Muscle of leg (tissue), 16 donors: ENCODE measurements at places on chromosomes 4 and X. TPM values are rescaled to one million over a fixed set of nuclear protein-coding genes. Genes with fewer than 3 reads are reported as not detected.
A peak's percentile ranks its signal among the peaks of the same experiment; 100 is the strongest.

GRCh38 chr4:99166544-99166943, 22.4 kb upstream of the ADH4 start:
- no peaks in the 10 kb centered on the region for H3K36me3 ChIP-seq
- H3K27ac ChIP-seq: no peak overlapping the region
- no peak overlapping the region for H3K4me3 ChIP-seq
- no peaks in the 10 kb centered on the region for H3K27me3 ChIP-seq
- no peaks in the 10 kb centered on the region for H3K4me1 ChIP-seq

AMOT gene
- polyA plus RNA-seq: 20.2 TPM

DNA sequence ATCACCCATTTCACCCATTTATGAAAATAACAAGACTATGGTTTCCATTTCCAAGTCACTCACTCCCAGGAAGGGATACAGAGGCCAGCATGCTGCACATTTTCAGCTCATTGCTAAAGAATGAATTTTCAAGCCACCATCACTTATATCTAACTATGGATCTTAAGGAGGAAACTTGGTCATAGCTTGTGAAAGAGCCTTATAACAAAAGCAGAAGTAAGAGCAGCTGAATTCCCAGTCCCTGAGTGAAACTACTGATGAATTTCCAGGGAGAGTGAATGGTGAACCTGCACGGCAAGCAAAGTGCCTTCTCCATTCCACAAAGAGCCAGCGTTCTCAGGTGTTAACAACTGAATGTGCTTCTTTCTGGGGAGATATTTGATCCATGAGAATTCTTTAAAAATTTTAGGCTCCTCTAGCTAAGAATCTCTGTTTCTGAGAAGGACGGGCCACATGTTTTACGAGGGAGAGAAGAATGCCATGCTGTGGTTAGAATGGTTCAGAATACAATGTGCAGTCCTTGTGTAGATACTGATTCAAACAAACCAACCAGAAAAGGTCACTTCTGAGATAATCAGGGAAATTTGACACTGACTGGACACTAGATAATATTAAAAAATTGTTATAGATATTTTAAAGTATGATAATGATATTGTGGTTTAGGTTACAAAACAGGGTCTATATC, 24.0 kb downstream of the BTC start:
- no peaks in the 10 kb centered on the region for H3K27me3 ChIP-seq
- H3K4me3 ChIP-seq: no peak overlapping the region
- no peak for DNase-seq
- no peaks in the 10 kb centered on the region for H3K4me1 ChIP-seq

DNA sequence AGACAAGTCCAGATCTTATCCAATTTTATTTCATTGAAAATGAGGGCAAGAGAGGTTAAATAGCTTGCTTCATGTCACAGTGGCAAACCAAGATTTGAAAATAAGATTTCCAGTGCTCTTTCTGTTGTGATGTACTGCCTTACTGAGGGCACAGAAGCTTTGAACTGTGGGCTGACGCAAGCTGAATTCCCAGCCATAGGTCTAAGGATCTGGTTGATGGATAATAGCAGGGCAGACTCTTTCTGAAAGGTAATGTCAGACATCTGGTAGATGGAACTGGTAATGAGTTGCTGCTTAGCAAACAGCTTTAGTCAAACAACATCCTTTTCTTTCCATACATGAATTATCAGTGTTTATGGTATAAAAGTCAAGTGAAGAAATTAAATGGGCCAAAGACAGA, 193.9 kb upstream of the RASGEF1B start:
- H3K36me3 ChIP-seq: no peaks in the 10 kb centered on the region
- no peak overlapping the region for H3K27ac ChIP-seq
- no peak overlapping the region for H3K4me3 ChIP-seq
- DNase-seq: no peak
- H3K27me3 ChIP-seq: no peaks in the 10 kb centered on the region
- H3K4me1 ChIP-seq: peaks cover 6% of the 10 kb centered on the region

DNA sequence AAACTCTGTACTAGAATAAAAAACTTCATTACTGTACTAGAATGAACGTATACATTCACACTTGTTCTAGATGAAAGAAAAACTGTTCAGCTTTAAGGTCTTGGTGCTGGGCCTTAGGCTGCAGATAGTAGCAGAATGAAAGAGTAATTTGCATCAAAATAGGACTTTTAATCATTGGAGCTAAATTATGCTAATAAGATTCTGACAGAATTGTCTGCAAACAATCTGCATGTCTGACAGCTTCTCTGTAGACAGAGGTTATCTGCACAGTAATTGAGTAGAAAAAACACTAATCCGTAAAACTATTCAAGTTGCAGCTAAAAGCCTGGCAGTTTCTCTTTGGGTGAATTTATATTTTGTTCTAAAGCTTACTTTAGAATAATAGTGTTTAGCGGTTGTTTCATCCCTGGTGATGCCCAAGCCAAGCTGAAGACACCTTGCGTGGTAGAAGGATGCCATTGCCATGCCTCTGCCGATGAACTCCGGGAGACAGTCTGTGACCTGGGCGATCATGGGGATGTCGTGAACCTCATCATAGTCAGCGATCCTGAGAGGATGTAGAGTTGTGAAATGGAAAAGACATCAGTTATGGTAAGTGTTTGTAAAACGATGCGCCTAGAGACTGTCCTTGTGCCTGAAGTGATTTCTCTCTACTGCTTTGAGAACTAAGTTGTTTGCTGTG, 25.3 kb downstream of the LRP2BP start:
- H3K4me1 ChIP-seq: no peaks in the 10 kb centered on the region

- H3K27ac ChIP-seq: peak overlapping the region; percentile 31
- H3K36me3 ChIP-seq: no peaks in the 10 kb centered on the region
- peaks cover 91% of the 10 kb centered on the region for H3K27me3 ChIP-seq
- H3K4me1 ChIP-seq: peaks cover 9% of the 10 kb centered on the region
- H3K4me3 ChIP-seq: peak overlapping the region; percentile 48
Observed at GRCh38 chr4:173509036-173510001, 20.7 kb downstream of the HAND2 start.

GRCh38 chr4:9146967-9147366, 23.2 kb upstream of the FAM90A26 start:
- H3K4me1 ChIP-seq: peaks cover 3% of the 10 kb centered on the region
- no peak overlapping the region for H3K27ac ChIP-seq
- no peak overlapping the region for H3K4me3 ChIP-seq
- no peaks in the 10 kb centered on the region for H3K27me3 ChIP-seq

DNA sequence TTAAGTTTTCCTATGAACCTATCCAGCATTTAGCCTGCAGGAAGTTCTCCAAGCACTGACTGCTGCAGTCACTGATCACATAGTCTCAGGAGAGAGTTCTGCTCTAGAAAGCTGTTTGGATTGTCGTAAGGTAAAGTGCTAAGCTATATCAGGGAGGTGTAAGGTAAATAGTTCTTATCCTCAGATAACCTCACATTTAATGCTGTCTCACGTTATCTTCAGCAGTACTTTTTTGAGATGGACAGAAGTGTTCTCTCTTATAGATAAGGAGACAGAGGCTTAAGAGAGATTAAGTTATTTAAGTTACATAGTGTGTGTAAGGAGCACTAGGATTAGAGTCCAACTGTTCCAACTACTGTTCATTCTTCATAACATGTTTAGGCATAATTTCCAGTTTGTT, 77.9 kb downstream of the STIM2 start:
- H3K4me3 ChIP-seq: no peak overlapping the region
- H3K4me1 ChIP-seq: no peaks in the 10 kb centered on the region
- no peaks in the 10 kb centered on the region for H3K27me3 ChIP-seq
- no peak overlapping the region for H3K27ac ChIP-seq

- H3K27ac ChIP-seq: no peak overlapping the region
- no peak overlapping the region for H3K4me3 ChIP-seq
- no peaks in the 10 kb centered on the region for H3K27me3 ChIP-seq
- peaks cover 23% of the 10 kb centered on the region for H3K4me1 ChIP-seq
- DNase-seq: no peak
Observed at GRCh38 chr4:2478229-2478628, 9.3 kb downstream of the RNF4 start.

DNA sequence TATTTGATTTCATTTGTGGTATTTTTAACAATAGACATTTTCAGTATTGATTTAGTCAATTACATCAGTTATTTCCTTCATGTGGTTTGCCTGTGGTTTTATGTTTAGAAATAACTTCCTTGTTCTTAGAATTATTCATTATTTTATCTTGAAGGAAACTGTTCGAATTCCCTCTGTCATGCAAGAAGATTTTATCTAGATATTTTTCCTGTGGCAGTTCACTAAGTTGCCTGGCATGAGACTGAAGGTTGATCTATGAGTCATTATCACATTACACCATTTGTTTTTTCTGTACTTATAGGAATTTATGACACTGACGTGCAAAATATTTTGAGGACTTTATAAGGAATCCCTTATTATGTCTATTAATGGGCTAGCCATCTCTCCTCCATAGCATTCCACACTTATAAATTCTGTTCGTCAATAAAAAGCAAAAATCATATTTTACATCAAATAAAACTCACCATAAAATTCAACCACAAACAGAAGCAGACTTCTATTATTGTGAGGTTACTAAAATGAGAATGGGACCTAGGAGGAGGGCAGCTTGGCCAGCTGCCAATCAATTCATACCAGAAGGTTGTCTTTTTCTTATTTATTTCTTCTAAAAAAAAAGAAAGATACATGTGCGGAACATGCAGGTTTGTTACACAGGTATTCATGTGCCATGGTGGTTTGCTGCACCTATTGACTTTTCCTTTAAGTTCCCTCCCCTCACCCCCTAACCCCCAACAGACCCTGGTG, 179.0 kb downstream of the KCNIP4 start:
- no peak for DNase-seq
- no peak overlapping the region for H3K27ac ChIP-seq
- H3K4me3 ChIP-seq: no peak overlapping the region
- H3K4me1 ChIP-seq: no peaks in the 10 kb centered on the region
- H3K27me3 ChIP-seq: no peaks in the 10 kb centered on the region

SATL1 gene
- polyA plus RNA-seq: 0.34 TPM

- no peak overlapping the region for H3K27ac ChIP-seq
- peak; percentile 81 for DNase-seq
- no peak overlapping the region for H3K4me3 ChIP-seq
- H3K27me3 ChIP-seq: no peaks in the 10 kb centered on the region
- peaks cover 4% of the 10 kb centered on the region for H3K4me1 ChIP-seq
Observed at GRCh38 chr4:26106776-26107175, 192.8 kb downstream of the SMIM20 start.

DNA sequence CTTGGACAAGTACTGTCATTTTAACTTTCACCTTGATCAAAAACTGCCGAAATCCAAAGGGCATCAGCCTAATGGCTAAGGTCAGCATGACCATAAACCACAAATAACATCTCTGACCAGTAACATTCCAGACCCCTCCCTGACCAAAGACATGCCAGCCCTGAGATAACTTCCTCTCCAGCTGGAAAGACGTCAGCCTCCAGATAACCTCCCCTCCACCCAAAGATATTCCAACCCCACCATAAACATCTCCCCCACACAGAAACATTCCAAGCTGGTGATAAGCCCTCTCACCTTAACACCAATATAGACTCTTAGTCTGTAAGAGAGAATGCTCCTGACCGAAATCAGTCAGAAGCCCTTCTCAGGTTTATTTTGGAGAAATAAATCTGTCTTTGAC, 7.4 kb downstream of the PPP1R2C start:
- H3K4me1 ChIP-seq: no peaks in the 10 kb centered on the region
- no peak for DNase-seq
- no peak overlapping the region for H3K27ac ChIP-seq
- H3K36me3 ChIP-seq: no peaks in the 10 kb centered on the region
- H3K4me3 ChIP-seq: no peak overlapping the region
- peaks cover 2% of the 10 kb centered on the region for H3K27me3 ChIP-seq

- H3K27ac ChIP-seq: no peak overlapping the region
- peak; percentile 18 for DNase-seq
- no peaks in the 10 kb centered on the region for H3K36me3 ChIP-seq
- no peaks in the 10 kb centered on the region for H3K4me1 ChIP-seq
- no peaks in the 10 kb centered on the region for H3K27me3 ChIP-seq
Observed at GRCh38 chrX:97132664-97133415, 249.1 kb downstream of the RPA4 start.

DNA sequence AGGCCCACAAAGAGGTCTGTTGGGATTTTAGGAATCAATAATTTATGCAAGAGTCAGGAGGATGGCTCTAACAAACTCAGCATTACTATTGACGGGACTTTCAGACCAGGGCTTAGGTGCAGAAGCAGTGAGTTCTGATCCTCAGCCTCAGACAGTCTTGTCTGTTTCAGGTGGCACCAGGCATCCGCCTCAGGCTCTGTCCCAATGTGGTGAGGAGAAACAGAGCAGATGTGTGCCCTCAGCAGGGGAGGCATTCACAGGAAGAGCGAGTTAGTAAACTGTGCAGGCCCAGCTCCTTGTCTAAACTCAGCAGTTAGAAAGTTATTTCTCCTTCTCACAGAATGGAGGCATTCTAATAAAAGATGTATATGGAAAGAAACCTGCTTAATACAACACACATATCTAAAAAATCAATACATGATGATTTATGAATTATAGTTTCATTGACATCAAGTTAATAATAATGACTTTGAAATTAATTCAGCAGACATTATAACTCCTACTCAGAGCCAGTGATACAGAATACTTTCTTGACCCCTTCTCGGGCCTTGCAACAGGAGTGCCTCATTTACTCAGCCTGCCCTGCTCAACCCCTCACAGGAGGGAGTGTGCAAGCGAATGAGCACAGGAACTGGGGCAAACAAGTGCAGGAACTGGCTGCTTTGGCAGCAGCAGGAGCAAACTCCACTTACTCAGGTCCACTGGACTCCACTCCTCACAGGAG, 202.8 kb upstream of the SMIM31 start:
- H3K36me3 ChIP-seq: no peaks in the 10 kb centered on the region
- no peak overlapping the region for H3K27ac ChIP-seq
- H3K27me3 ChIP-seq: no peaks in the 10 kb centered on the region
- no peaks in the 10 kb centered on the region for H3K4me1 ChIP-seq

CPE gene
- 68.1 TPM for polyA plus RNA-seq

S100P gene
- polyA plus RNA-seq: 2.9 TPM

- H3K27me3 ChIP-seq: peaks cover 20% of the 10 kb centered on the region
- no peak overlapping the region for H3K27ac ChIP-seq
- no peaks in the 10 kb centered on the region for H3K36me3 ChIP-seq
- no peak overlapping the region for H3K4me3 ChIP-seq
Observed at GRCh38 chrX:18877469-18877868, 106.4 kb downstream of the PHKA2 start.

- H3K36me3 ChIP-seq: no peaks in the 10 kb centered on the region
- no peaks in the 10 kb centered on the region for H3K4me1 ChIP-seq
- H3K27me3 ChIP-seq: no peaks in the 10 kb centered on the region
- no peak for DNase-seq
- H3K4me3 ChIP-seq: no peak overlapping the region
Observed at GRCh38 chr4:5322321-5322720, 271.0 kb downstream of the STK32B start.

CT45A3 gene
- polyA plus RNA-seq: not detected

DNA sequence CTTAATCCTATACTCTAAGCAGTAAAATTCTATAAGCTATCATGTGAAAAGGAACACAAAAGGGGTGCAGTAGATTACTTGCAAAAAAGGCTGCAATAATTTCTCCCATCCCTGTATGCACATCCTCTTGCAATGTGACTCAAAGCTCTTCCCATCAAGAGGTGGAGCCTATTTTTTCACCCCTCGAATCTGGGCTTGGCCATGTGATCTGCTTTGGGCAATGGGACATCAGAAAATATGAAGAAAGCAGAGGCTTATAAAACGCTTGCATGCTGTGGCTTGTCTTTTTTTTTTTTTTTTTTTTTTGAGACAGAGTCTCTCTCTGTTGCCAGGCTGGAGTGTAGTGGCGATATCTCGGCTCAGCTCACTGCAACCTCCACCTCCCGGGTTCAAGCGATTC, 33.0 kb downstream of the GEMIN8 start:
- H3K36me3 ChIP-seq: no peaks in the 10 kb centered on the region
- H3K27ac ChIP-seq: no peak overlapping the region
- H3K4me1 ChIP-seq: no peaks in the 10 kb centered on the region
- no peak for DNase-seq
- no peak overlapping the region for H3K4me3 ChIP-seq
